ENCODE measurements at places on chromosomes 5 and 9. TPM values are rescaled to one million over a fixed set of nuclear protein-coding genes. Genes with fewer than 3 reads are reported as not detected.

DNA sequence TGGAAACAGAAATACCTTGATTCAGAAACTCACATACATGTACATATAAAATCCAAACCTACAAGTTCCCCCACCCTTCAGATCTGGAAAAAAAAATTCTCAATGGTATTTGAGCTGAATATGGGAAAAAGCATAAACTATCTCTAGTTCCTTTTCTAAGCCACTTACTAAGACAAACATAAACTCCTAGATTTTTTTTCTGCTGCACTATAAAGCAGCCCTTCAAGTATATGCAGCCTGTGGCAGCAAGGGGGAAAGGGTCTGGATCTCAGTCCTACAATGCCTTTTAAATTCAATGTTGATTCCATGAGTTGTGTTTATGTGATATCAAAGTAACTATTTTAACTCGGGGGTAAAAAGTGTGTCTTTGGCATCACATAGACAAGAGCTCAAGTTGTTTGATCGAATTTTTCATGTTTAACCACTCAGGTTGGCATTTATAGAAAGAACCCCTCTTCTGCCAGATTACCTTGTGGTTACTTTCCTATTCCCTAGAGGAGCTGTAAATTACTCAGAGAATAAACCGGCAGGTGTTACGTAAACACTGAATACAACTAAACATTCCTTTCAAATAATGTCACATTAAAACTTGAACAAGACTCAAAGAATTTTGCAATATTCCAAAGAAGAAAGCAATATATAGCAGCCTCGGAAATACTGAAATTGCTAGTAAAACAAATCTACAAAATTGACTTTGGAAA is 91.8 kb upstream of the FER start:
- DNase-seq: no peak

- no peak for DNase-seq
These were observed at the start of gene CCL19 for GRCh38 chr9:34690983-34691935. Gene CCL19, minus strand, starts transcription at chr9:34691276. Its CDS starts 137 bp downstream, at chr9:34691139.

GRCh38 chr5:74161170-74161569 is 479.4 kb downstream of the ENC1 start:
- DNase-seq: no peak

The CAMK4 gene
- 5.0 TPM for total RNA-seq

The SAPCD2 gene
- 5.7 TPM for total RNA-seq

Data from neural progenitor cell (in vitro differentiated cells).